ENCODE measurements at places on chromosomes 4 and X. TPM values are rescaled to one million over a fixed set of nuclear protein-coding genes. Genes with fewer than 3 reads are reported as not detected.

DNA sequence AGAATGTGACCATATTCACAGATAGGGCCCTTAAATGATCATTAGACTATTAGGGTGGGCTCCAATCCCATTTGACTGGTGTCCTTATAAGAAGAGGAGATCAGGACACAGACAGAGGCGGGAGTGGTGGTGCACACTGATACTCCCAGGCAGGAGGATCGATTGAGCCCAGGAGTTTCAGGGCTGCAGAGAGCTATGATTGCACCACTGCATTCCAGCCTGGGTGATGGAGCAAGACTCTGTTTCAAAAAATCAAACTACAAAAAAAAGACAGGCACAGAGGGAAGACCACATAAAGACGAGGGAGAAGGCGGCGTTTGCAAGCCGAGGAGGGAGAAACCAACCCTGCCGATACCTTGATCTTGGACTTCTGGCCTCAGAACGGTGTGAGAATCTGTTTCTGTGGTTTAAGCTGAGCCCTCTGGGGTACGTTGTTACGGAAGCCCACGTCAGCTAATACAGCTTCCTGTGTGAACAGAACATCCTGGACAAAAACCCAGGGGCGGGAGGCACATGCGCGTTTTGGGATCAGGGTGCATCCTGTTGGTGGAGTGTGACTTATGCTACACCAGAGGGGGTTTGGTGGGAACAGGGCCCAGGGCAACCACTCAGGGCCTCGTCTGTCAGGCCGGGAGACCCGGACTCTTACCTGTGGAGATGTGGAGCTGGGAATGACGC, 211.8 kb upstream of the PSAPL1 start:
- H3K27ac ChIP-seq: no peak overlapping the region
- H3K4me3 ChIP-seq: no peak overlapping the region
- H3K36me3 ChIP-seq: no peaks in the 10 kb centered on the region
- DNase-seq: no peak
- H3K4me1 ChIP-seq: no peaks in the 10 kb centered on the region

GRCh38 chr4:3484057-3484973, 21.2 kb downstream of the DOK7 start:
- peak; percentile 80 for DNase-seq
- no peaks in the 10 kb centered on the region for H3K36me3 ChIP-seq
- peak overlapping the region; percentile 70 for H3K4me3 ChIP-seq
- H3K27me3 ChIP-seq: no peaks in the 10 kb centered on the region
- peak overlapping the region; percentile 65 for H3K27ac ChIP-seq

GRCh38 chrX:67781132-67781531, 237.3 kb downstream of the AR start:
- no peaks in the 10 kb centered on the region for H3K27me3 ChIP-seq
- peaks cover 8% of the 10 kb centered on the region for H3K4me1 ChIP-seq
- H3K36me3 ChIP-seq: no peaks in the 10 kb centered on the region
- DNase-seq: no peak
- H3K27ac ChIP-seq: no peak overlapping the region
- H3K4me3 ChIP-seq: no peak overlapping the region

DNA sequence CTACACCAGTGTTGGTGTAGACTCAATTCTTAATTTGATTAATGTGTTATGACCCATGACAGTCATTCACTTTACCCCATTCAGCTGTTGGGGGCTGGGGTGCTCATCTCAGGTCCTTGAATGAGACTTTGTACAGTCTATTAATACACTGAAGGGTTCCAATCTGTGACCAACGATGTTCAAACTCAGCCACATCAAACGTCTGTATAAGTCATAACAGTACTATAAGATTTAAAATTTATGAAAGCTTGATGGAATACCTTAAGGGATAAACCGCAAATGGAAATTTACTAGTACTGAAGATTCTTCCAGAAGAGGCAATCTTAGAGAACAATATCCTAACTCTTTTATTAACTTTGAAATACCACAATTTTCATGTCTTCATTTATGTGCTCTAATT, 33.7 kb downstream of the REST start:
- no peak overlapping the region for H3K4me3 ChIP-seq
- no peak for DNase-seq
- H3K36me3 ChIP-seq: peaks cover 3% of the 10 kb centered on the region
- H3K27me3 ChIP-seq: no peaks in the 10 kb centered on the region

DNA sequence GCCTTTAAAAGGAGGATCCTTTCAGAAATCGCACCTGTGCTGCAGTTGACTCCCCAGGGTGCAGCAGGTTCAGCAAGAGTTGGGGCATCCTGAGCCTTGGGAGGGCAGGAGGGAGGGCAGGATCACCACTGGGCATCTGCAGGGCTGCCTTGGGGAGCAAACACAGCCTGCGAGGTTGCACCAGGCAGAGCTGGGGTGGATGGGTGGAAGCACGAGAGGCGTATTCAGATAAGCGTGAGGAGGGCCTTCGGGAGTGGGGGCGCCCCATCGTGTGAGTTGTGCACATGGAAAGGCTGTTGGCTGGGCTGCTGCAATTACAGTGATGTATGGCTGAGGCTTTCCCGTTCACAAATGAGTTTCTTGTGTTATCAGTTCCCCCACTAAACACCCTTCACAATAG, 55.5 kb downstream of the PSAPL1 start:
- no peak overlapping the region for H3K27ac ChIP-seq
- H3K36me3 ChIP-seq: no peaks in the 10 kb centered on the region
- H3K4me3 ChIP-seq: no peak overlapping the region

GRCh38 chrX:10761447-10761846, 141.1 kb upstream of the MID1 start:
- no peak overlapping the region for H3K27ac ChIP-seq
- H3K4me1 ChIP-seq: no peaks in the 10 kb centered on the region
- no peak overlapping the region for H3K4me3 ChIP-seq
- no peaks in the 10 kb centered on the region for H3K36me3 ChIP-seq

GRCh38 chr4:185286571-185286970, 77.2 kb downstream of the SNX25 start:
- no peak for DNase-seq
- peaks cover 9% of the 10 kb centered on the region for H3K36me3 ChIP-seq
- no peak overlapping the region for H3K4me3 ChIP-seq
- H3K4me1 ChIP-seq: no peaks in the 10 kb centered on the region

DNA sequence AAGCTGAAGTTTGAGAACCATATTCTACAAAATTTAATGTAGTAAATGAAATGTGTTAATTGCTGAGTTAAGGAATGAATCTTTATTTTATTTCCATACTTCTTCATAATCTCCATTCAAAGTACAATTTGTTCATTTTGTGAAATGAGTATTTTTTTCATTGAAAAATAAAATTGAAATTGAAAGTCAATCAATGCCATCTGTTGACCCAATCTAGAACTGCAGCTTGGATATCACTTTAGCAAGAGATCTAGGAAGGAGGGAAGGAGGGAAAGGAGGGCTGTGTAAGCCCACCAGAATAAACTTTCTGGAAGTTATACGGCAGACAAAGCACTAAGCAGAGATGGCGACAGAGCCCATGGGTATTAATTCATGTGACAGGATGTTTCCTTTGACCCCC, 128.4 kb downstream of the ZMAT1 start:
- no peak overlapping the region for H3K4me3 ChIP-seq
- H3K27me3 ChIP-seq: no peaks in the 10 kb centered on the region
- H3K36me3 ChIP-seq: no peaks in the 10 kb centered on the region
- no peak overlapping the region for H3K27ac ChIP-seq

DNA sequence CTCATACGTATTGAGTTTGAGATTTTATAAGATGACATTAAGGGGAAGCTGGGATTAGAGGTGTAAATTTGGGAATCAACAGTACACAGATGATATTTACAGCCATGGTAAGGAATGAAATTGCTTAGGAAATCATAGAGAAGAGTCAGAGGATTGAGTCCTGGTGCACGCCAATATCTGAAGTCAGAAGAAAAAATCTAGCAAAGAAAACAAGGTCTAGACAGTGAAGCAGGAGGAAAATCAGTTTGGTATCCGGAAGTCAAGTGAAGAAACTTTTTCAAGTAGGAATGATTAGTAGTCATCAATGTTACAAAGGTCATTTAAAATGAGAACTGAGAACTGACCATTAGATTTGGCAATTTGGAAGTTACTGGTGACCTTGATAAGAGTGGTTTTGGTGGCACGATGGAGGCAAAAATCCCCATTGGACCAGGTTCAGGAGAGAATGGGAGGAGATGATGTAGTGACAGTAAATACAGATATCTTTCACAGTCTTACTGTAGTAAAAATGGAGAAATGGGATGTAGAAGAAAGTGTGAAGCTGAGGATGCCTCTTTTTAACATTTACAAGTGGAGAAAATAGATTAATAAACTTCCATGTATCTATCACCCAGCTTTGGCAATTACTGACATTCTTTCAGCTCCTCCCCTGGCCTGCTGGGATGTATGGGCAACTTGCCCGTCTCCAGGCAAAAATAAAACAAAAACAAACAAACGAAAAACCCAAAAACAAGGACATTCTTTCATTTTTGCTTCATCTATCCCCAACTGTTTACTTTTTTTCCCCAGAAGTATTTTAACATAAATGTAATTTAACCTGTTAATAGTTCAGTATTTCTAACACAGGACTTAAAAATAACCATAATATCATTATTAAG, 11.4 kb upstream of the GPR34 start:
- no peak for DNase-seq
- no peaks in the 10 kb centered on the region for H3K4me1 ChIP-seq
- no peak overlapping the region for H3K4me3 ChIP-seq
- no peaks in the 10 kb centered on the region for H3K27me3 ChIP-seq
- no peak overlapping the region for H3K27ac ChIP-seq

- no peaks in the 10 kb centered on the region for H3K4me1 ChIP-seq
- no peak for DNase-seq
- no peak overlapping the region for H3K27ac ChIP-seq
- H3K4me3 ChIP-seq: no peak overlapping the region
- H3K27me3 ChIP-seq: no peaks in the 10 kb centered on the region
- no peaks in the 10 kb centered on the region for H3K36me3 ChIP-seq
Observed at GRCh38 chr4:78242071-78242470, 184.9 kb downstream of the FRAS1 start.

DNA sequence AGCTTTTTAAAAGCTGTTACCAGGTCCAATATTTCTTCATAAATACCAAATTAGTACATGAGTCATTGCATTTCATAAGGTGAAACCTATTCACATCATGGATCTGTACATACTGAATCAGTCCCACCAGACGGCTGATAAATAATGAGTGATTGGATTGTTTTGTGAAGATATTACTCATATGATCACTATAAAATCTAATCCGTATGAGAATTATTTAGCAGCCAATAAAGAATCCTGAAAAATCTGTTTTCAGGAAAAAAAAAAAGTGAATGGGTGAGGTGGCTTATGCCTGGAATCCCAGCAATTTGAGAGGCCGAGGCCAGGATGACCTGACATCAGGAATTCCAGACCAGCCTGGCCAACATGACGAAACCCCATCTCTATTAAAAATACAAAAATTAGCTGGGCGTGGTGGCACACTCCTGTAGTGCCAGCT, 438.1 kb downstream of the INPP4B start:
- H3K27ac ChIP-seq: no peak overlapping the region
- no peaks in the 10 kb centered on the region for H3K27me3 ChIP-seq
- DNase-seq: no peak
- H3K36me3 ChIP-seq: no peaks in the 10 kb centered on the region
- H3K4me3 ChIP-seq: no peak overlapping the region

GRCh38 chr4:78781139-78781538, 5.0 kb downstream of the BMP2K start:
- no peaks in the 10 kb centered on the region for H3K36me3 ChIP-seq
- H3K27me3 ChIP-seq: no peaks in the 10 kb centered on the region
- no peak overlapping the region for H3K4me3 ChIP-seq
- peaks cover 9% of the 10 kb centered on the region for H3K4me1 ChIP-seq

DNA sequence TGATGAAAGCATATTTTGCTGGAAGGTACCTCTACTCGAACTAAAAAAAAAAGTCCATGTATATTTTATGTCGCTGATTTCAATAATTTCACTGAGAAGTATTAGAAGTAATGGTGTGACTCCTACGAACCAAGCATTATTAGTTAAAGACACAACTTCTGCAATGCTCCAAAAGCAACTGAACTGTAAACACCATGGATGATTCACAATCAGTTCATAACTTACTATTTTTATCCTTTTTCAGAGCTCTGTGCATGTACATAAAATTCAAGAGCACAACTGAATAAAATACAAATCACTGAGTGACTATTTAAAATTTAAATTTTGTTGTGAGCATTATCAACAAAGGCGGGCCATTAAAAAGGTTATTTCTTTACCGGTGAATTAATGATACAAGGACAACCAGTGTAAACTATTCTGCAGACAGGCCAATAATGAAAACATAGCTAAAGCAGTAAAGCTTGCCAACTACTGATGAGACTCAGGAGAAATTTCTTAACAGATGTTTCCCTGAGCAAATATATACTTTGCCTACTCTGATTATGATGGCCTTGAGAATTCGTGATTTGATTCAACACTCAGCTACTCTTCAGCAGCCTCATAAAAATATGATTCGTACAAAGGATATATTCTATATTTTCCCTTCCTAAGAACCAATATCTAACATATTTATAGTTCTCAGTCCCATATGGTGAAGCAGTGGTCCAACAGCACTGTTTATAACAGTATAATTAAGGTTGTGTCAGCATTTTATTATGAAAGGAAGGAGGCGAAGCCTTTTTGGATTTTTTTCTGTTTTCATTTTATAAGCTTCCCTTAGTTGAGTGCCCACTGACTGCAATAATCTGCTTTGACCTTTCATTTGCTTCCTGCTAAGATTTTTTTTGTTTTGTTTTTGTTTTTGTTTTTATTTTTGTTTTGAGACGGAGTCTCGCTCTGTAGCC, 62.8 kb upstream of the NEIL3 start:
- H3K4me3 ChIP-seq: no peak overlapping the region
- H3K36me3 ChIP-seq: no peaks in the 10 kb centered on the region
- no peaks in the 10 kb centered on the region for H3K27me3 ChIP-seq
- no peaks in the 10 kb centered on the region for H3K4me1 ChIP-seq
- no peak for DNase-seq

DNA sequence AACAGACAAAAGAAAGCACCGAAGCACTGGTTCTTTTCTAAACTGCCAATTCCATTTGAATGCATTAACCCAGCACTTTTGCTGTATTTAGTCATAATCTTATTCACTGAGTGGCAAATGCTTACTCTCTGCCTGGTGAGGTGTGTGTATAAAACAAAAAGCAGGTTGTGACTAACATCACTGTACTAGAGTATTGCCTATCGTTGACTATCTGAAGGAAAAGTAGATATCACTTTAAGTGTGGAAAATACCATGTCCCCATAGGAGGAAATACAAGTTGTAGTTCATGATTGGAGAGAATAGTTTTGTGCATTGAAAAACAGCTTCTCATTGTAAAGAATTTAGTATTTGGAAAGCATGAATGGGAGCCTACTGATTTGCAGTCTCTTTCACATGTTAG, 2.7 kb downstream of the PDLIM5 start:
- H3K27me3 ChIP-seq: no peaks in the 10 kb centered on the region
- DNase-seq: no peak
- peaks cover 47% of the 10 kb centered on the region for H3K4me1 ChIP-seq
- H3K27ac ChIP-seq: no peak overlapping the region
- no peak overlapping the region for H3K4me3 ChIP-seq
- peaks cover 20% of the 10 kb centered on the region for H3K36me3 ChIP-seq

The MAGEA9B gene
- total RNA-seq: 0.11 TPM

The SOX3 gene
- total RNA-seq: not detected

The PRPS1 gene
- 50.7 TPM for total RNA-seq

The UGT2B10 gene
- total RNA-seq: not detected

The CHRDL1 gene
- total RNA-seq: not detected

The TMEM128 gene
- 13.1 TPM for total RNA-seq

The NMU gene
- not detected for total RNA-seq

The CSAG3 gene
- not detected for total RNA-seq

The ZAR1 gene
- not detected for total RNA-seq

The NALF2 gene
- total RNA-seq: 0.65 TPM

The PDGFRA gene
- not detected for total RNA-seq

The SLC4A4 gene
- total RNA-seq: 0.25 TPM

The CLDN22 gene
- not detected for total RNA-seq

The ZMAT1 gene
- total RNA-seq: 4.1 TPM

The UCHL1 gene
- not detected for total RNA-seq

Measured in Karpas-422 (cell line).